ENCODE measurements at places on chromosomes 11 and 22. TPM values are rescaled to one million over a fixed set of nuclear protein-coding genes. Genes with fewer than 3 reads are reported as not detected.

The OR5J2 gene
- not detected for total RNA-seq

The OR2AG2 gene
- total RNA-seq: not detected

DNA sequence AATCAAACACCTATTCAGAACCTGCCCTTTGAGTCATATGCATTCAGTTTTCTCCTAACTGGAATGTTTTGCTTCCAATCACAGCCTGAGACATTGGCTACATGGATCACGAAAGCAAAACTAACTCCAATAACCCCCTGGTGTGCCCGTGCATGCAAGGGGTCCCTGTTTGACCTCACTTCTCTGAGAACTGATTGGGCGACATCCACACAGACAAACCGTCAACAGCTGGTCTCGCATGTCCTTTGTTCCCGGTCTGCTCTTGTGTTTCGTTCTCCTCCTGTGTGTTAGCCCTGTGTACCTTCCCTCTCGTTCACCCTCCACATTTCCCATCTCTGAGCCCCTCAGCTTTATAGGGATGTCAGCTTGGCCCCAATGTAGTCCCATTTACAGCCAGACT is 67.2 kb upstream of the TTC12 start:
- no peak for DNase-seq
- H3K4me1 ChIP-seq: peaks cover 1% of the 10 kb centered on the region
- no peaks in the 10 kb centered on the region for H3K36me3 ChIP-seq
- no peaks in the 10 kb centered on the region for H3K27me3 ChIP-seq
- no peak overlapping the region for H3K27ac ChIP-seq
- H3K4me3 ChIP-seq: no peak overlapping the region

DNA sequence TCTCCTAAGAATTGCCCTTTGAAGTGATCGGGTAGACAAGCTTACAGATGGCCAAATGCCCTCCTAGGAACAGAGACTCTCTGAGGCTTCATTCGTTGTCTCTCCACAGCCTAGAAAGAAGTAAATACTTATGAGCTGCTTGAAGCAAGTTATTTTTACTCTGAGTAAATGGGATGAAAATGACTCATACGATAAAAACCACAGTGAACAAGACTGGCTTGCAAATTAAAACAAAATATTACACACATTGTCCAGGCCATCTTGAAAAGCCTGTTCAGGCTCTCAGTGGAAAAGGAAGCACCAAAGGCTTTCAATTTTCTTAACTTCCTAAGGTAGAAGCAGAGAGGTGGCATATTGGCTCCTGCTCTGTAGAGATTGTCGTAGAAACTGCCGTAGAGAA is 294.2 kb downstream of the NELL1 start:
- DNase-seq: no peak
- no peak overlapping the region for H3K4me3 ChIP-seq
- H3K27ac ChIP-seq: no peak overlapping the region
- no peaks in the 10 kb centered on the region for H3K27me3 ChIP-seq
- H3K4me1 ChIP-seq: no peaks in the 10 kb centered on the region

DNA sequence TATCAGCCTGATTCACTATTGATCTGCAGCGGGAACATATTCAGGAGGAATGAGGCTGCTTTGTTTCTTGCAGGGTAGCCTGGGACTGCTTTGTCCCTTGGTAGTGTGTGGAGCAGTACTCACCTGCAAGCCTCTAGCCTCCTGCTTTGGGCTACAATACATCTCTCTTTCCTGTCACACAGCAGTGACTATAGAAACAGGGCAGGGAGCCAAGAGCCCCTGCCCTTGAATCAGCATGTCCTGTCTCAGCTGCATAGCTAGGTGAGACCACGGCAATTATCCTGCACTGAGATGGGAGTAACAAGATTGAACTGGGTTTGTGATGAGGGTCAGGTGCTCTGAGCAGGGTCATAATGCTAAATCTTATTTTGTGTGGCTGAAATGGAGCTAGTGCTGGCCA is 191.9 kb downstream of the NELL1 start:
- no peaks in the 10 kb centered on the region for H3K27me3 ChIP-seq
- H3K4me3 ChIP-seq: no peak overlapping the region
- no peaks in the 10 kb centered on the region for H3K36me3 ChIP-seq
- H3K4me1 ChIP-seq: no peaks in the 10 kb centered on the region

DNA sequence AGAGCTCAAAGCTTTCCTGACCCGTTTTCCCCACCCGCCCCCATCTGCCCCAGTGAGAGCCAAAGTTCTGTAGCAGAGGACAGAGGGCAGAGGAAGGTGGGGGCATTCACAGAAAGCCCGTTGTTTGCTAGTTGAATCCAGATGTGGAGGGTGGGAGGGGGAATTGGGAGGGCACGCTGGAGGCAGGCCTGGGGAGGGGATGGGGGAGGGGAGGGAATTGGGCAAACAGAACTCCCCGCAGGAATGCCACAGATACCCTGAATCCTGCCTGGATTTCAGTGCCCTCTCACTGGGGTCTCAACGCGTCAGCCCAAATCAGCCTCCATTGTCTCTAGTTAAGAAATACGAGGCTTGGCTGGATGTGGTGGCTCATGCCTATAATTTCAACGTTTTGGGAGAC is 12.9 kb upstream of the OAF start:
- H3K27me3 ChIP-seq: no peaks in the 10 kb centered on the region
- no peak overlapping the region for H3K4me3 ChIP-seq
- no peak for DNase-seq

- no peak overlapping the region for H3K27ac ChIP-seq
- no peak overlapping the region for H3K4me3 ChIP-seq
- peaks cover 4% of the 10 kb centered on the region for H3K27me3 ChIP-seq
- DNase-seq: peak; percentile 8
Measured at GRCh38 chr11:2275334-2276279, 5.2 kb upstream of the ASCL2 start.

DNA sequence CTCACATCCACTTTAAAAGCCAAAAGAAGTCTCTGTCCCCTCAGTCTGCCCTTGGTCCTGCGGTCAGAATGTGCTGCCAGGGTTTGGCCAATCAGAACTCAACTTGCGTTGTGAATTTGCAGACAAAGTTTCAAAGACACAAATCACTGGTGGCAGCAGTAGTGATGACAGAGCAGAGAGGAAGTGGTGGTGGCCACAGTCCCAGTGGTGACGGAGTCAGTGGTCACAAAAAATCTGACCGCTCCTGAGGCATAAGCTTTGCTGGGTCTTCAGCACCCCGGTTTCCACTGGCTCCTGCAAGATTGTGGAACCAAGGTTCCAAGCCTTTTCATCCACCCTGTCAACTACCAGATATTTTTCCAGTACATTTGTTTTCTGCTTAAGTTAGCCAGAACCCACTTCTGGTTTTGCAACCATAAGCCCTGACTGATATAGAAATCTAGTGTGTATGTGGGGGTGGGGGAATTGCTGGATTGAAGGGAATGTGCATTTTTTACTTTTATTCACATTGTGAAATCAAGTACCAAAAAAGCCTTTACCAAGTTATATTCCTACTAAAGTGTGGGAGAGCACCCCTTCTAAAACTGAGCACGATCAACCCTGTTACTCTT is 112.3 kb downstream of the TMPRSS5 start:
- H3K4me1 ChIP-seq: no peaks in the 10 kb centered on the region
- no peak overlapping the region for H3K27ac ChIP-seq
- DNase-seq: no peak
- no peaks in the 10 kb centered on the region for H3K36me3 ChIP-seq
- H3K27me3 ChIP-seq: no peaks in the 10 kb centered on the region

DNA sequence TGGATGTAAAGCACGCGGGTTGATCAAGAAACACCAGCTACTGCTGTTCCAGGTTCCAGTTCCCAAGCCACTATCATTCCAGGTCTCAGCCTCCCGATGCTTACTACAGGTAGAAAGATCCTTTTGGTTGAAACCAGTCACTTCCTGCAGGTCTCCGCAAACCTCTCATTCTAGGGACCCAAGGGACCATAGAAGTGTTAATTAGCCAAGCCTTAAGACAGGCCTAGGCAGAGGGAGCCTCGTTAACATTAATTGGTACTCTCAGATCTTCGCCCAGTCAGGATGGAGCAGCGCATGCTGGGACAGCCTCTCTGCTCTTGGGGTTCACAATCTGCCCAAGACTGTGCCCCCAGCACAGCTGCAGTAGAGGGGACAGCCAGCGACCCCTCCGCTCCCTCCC is 11.2 kb upstream of the OAF start:
- H3K4me3 ChIP-seq: no peak overlapping the region
- no peak overlapping the region for H3K27ac ChIP-seq
- H3K27me3 ChIP-seq: no peaks in the 10 kb centered on the region
- H3K4me1 ChIP-seq: no peaks in the 10 kb centered on the region

- no peak for DNase-seq
- no peak overlapping the region for H3K4me3 ChIP-seq
- no peak overlapping the region for H3K27ac ChIP-seq
- no peaks in the 10 kb centered on the region for H3K27me3 ChIP-seq
Measured at GRCh38 chr11:133381761-133382130, 150.6 kb downstream of the OPCML start.

DNA sequence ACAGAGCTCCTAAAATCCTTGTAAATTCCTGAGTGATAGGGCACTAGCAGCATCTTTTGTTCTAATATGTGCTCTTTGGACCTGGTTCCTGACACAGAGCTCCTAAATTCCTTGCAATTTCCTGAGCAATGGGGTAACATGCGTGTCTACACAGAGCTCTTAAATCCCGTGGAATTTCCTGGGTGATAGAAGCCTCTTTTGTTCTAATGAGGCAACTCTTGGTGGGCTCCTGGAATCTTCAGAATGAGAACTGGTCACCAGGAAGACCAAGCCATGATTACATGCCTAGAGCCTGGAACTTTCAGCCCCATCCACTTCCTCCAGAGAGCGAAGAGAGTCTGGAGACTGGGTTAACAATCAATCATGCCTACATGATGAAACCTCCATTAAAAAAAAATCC is 19.0 kb downstream of the RSF1 start:
- no peaks in the 10 kb centered on the region for H3K36me3 ChIP-seq
- no peaks in the 10 kb centered on the region for H3K27me3 ChIP-seq
- H3K4me3 ChIP-seq: no peak overlapping the region

DNA sequence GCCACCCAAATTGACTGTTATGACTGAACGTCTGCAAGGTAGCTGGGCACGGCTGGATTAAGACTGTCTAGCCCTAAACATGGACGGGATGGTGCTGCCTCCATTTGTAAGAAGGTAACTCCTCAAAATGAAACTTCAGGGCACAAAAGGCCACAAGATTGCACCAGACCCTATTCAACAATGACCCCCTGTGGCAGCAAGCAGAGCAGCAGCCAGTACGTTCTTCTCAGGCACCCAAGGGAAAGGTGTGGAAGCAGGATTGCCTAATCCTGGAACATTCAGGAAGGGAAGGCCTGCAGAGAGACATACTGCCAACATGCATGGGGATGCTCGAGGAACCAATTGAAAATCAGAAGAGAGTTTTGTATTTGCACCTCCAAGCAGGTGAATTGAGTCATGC is 4.5 kb upstream of the TBX10 start:
- H3K27me3 ChIP-seq: no peaks in the 10 kb centered on the region
- no peak for DNase-seq
- no peak overlapping the region for H3K4me3 ChIP-seq
- no peak overlapping the region for H3K27ac ChIP-seq

DNA sequence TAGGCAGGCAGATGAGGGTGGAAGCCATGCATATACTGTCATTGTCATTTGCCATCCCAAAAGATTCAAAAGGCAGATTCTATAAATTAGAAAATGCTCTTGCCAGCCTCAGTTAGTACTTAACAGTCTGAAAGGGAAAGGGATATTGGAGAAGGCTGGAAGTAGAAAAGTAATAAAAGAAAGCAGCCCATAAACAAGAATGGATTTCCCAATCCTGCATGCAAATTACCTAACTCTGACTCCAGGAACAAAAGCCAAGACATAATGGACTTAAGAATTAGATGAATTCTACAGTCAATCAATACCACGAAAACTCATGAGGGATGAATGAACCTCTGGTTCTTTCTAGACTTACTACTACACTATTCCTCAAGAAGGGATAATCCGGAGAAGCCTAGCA is 5.9 kb downstream of the PAK1 start:
- H3K36me3 ChIP-seq: no peaks in the 10 kb centered on the region
- H3K4me1 ChIP-seq: peaks cover 5% of the 10 kb centered on the region
- H3K27me3 ChIP-seq: no peaks in the 10 kb centered on the region
- no peak overlapping the region for H3K27ac ChIP-seq
- H3K4me3 ChIP-seq: no peak overlapping the region
- DNase-seq: no peak

GRCh38 chr11:119936426-119936825 is 201.5 kb downstream of the TRIM29 start:
- H3K36me3 ChIP-seq: no peaks in the 10 kb centered on the region
- H3K27ac ChIP-seq: no peak overlapping the region
- H3K4me3 ChIP-seq: no peak overlapping the region
- H3K4me1 ChIP-seq: no peaks in the 10 kb centered on the region
- DNase-seq: no peak

DNA sequence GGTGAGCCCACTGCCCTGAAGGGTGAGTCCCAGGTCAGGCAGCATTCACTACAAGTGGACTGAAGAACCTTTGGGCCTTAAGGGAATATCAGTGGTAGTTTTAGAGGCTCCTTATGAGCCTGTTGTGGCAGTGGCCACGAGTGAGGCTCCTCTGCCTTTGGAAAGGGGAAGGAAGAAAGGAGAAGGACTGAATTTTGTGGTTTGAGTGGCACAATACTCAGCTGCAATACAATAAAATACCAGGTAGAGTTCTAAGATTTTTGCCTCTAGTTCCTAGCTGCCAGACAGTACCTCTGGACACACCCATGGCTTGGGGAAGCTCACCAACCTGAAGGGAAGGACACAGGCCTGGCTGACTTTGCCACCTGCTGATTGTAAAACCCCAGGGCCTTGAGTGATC is 260.9 kb downstream of the DYNC2H1 start:
- H3K27ac ChIP-seq: no peak overlapping the region
- no peaks in the 10 kb centered on the region for H3K4me1 ChIP-seq
- no peak for DNase-seq
- no peak overlapping the region for H3K4me3 ChIP-seq
